Forelimb muscle (tissue), 1 donor: ENCODE measurements at places on chromosomes 7 and 10. TPM values are rescaled to one million over a fixed set of nuclear protein-coding genes. Genes with fewer than 3 reads are reported as not detected.

Gene MYPN
- polyA plus RNA-seq = 93.8 TPM

Gene NPS
- polyA plus RNA-seq = not detected

- DNase-seq = no peak
These were observed 121.4 kb downstream of the DNAJB6 start for GRCh38 chr7:157458254-157458633.

GRCh38 chr7:141549582-141549981 lies 1.6 kb upstream of the AGK start:
- DNase-seq = no peak

DNA sequence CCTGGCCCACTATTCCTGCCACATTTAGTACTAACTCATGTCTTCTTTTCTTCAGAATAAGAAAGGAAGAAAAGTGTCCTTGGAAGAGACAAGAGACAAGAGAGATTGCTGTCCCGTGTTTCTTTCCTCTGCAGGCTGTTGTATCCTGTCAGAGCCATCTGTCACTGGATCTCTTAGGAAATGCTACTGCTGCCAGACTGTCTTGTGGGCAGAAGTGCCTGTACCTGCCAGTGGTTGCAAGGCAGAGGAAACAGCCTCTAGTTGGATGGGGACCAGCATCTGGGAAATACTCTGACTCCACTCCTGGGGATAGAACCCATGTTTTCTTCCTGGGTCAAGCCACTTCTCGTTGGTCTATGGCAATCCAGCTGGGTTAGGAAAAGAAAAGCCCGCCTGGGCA lies 16.7 kb upstream of the MAP3K8 start:
- DNase-seq = no peak

Gene SPDYE3
- polyA plus RNA-seq = 5.7 TPM

GRCh38 chr7:40024048-40024447 lies 74.0 kb downstream of the CDK13 start:
- DNase-seq = no peak

- DNase-seq = no peak
These were observed 273.6 kb upstream of the HABP2 start for GRCh38 chr10:113279262-113279661.

Gene ANKRD2
- 48.1 TPM for polyA plus RNA-seq

Gene DNAH11
- 0.30 TPM for polyA plus RNA-seq

Gene HOXA3
- polyA plus RNA-seq = 14.3 TPM

DNA sequence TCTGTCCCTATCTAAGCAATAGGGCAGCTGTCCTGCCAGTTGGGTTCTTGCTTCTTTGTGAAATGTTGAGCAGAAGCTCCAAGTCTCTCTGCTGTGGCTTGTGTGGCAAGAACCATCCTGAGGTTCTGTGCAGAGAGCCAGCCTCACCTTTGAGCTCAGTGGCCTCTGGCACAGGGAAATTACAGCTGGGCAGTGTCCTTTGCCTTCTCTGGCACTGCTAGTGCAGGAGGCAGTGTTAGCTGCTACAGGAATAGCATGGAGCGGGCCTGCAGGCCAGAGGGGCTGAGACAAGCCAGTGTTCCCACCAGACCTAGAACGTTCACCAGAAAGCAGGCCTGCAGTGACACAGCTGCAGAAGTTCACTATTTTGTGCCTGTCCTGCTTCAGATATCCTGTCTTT lies 1.8 kb downstream of the PRXL2A start:
- DNase-seq = no peak

Gene PRLHR
- not detected for polyA plus RNA-seq

Gene SH2D4B
- not detected for polyA plus RNA-seq

Gene MBLAC1
- polyA plus RNA-seq = 1.5 TPM

Gene FAM25G
- not detected for polyA plus RNA-seq

- DNase-seq = no peak
These were observed 12.0 kb downstream of the SGCE start for GRCh38 chr7:94643771-94644545.

DNA sequence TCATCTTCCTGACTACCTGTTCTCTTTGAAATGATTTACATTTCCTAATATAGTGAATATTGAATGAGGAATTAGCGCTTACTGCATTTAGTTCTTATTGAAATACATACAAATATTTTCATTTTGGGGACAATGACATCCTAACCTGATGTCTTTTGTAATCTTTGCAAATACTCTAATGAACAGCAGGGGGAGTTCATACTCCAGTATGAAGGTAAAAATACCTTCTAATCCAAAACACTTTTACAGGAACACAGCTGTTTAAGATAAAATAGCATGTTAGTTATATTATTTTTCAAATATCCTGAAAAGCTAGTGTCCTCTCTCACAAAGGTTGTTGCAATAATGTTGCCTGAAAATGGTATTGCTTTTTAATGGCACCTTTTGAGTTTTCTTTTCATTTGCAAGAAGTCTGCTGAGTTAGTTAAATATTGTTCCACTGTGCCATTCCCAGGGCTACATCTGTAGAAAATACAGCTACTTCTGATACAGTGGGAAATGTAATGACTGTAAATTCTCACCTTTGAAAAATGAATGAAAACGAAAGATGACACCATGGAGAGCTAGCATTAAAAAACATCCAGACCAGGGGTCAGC lies 400.0 kb downstream of the PHF14 start:
- DNase-seq = no peak

Gene CLCN1
- polyA plus RNA-seq = 2.6 TPM

- DNase-seq = no peak
These were observed 437.4 kb upstream of the GALNT17 start for GRCh38 chr7:70694434-70694970.

DNA sequence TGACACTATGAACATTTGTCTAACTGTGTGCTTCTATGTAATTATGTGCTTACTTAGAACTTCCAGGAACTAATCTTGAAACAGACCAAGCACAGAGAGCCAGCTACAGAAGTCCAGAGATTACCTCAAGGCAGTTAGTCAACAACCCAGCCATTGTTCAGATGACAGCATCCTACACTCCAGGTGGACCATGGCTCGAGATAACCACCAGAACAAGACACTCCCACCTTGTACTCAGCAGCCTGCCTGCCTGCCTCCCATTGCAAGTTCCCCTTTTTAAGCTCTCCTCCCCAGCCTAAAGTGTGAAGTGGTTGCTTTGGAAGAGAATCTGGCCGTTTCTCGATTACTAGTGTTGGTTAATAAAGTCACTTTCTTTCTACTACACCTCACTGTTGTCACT lies 1080.6 kb upstream of the LRRN3 start:
- no peak for DNase-seq
